ENCODE measurements at places on chromosomes 16 and 17. TPM values are rescaled to one million over a fixed set of nuclear protein-coding genes. Genes with fewer than 3 reads are reported as not detected.
A peak's percentile ranks its signal among the peaks of the same experiment; 100 is the strongest.

DNA sequence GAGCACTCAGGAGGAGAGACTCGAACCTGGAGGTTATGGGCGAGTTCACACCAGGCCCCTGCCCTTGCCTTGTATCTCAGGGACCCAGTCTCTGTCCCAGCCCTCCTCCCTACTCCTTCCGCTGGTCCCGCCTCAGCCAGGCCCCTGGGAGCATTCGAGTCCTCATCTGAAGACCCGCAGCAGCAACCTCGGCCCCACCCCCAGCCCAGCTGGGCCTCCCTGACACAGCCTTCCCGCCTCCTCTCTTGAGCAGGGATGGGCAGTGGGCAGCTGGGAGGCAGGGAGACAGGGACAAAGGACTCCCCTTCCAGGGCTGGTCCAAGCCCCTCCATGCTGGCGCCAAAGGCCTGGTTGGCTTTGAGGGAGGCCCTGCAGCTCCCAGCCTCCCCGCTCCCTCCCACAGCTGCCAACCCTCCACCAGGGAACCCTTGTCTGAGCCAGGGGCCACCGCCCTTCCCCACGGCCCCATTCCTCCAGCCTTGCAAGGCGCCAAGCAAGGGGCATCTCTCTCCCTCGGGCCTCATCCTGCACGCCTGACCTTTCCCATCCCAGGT, 15.4 kb upstream of the ZC3H18 start:
- DNase-seq, result no peak

Gene KRTAP3-2
- not detected for total RNA-seq

- no peak for DNase-seq
Measured at GRCh38 chr16:7545251-7545650, 212.6 kb downstream of the RBFOX1 start.

GRCh38 chr17:11898526-11899235, 98.6 kb downstream of the ZNF18 start:
- no peak for DNase-seq

DNA sequence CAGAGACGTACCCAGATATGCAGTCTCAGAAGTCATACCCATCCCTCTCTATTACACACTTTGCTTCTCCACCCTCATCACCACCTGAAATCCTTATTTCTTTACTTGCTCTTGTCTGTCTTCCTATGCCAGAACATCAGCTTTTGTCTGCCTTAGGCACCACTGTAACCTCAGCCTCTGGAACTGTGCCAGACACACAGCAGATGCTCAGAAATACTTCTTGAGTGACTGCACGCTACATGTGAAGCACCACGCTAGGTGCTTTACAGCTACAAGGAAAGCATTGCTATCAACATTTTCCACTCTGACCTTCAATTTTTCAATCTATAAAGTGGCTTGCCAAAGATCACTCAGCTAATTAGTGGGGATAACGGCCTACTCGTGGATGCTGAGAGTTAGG, 226.8 kb downstream of the CHD9NB start:
- no peak for DNase-seq

Gene MYH8
- not detected for total RNA-seq

DNA sequence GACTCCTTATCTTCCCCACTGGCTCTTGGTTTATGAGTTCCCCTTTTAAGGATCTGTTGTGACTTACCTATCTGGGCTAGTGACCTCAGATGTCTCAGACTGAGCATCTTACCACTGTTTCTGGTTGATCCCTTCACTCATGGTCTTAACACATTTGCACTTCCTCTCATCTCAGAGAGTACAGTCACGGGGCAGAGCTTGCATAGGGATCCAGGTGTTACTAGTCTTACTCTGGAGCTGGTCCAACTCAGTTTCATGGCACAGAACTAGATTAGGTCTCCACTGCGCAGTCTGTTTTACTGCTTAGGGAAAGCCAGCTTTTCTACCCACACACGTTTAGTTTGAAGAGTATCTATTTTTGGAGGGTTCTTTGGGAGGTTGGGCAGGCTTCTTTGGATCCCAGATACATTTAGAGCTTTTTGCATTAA, 10.2 kb downstream of the GABARAPL2 start:
- DNase-seq, result no peak

GRCh38 chr16:85436207-85436606, 176.9 kb upstream of the GSE1 start:
- DNase-seq, result no peak

GRCh38 chr16:89658221-89658879, 714 bp downstream of the SPATA33 start:
- DNase-seq, result no peak

DNA sequence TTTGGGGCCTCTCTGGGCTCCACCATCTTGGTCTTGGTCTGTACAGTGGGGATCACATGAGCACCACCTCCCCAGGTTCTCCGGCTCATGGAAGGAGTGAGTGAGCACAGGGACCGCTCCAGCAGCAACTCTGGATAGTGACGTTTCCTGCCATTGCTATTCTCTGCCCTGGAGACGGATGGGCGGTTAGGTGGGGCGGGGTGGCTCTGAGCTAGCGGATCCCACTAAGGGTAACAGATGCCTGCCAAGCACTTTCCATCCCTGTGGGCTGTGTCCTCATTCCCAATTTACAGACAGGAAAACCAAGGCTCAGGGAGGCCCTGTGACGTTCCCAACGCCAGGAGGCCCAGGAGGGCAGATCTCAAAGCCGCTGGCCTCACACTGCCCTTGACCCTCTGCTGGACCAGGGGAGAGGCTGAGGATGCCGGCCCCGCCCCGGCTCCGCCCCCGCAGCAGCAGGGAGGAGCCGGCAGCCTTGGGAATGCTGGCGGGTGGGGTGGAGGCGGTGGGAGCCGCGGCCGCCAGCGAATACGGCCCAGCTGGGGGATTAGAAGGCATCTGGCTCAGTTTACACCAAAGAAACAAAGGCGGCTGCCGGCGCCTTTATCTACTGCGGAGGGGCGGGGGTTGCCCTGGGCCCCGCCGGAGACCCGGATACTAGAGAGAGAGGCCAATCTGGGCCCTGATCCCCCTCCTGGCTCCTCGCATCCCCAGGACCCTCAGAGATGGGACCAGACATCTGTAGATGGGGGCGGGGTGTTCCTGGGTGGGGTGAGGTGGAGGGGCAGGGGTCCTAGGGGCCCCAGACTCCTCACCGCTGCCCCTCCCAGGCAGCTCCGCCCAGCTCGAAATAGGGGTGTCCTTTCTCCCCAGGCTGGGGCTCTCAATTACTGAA, 122.3 kb upstream of the CIBAR2 start:
- DNase-seq, result no peak

GRCh38 chr16:81307770-81308169, 7.0 kb upstream of the GAN start:
- no peak for DNase-seq

DNA sequence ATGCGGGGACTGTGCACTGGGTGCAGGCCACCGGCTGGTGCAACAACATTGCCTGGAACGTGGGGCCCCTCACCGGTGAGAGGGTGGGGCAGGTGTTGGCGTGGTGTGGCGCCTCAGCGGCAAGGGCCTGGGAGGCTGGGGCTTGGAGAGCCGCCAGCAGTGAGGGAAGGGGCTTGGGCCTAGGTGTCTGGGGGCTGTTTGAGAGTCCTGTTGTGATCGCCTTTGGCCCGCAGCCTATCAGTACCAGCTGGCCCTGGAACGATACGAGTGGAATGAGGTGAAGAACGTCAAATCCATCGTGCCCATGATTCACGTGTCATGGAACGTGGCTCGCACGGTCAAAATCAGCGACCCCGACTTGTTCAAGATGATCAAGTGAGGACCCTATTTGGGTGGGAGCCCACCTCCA, 2.6 kb upstream of the TMEM88 start:
- no peak for DNase-seq

GRCh38 chr17:33330877-33331276, 37.8 kb upstream of the ASIC2 start:
- no peak for DNase-seq

DNA sequence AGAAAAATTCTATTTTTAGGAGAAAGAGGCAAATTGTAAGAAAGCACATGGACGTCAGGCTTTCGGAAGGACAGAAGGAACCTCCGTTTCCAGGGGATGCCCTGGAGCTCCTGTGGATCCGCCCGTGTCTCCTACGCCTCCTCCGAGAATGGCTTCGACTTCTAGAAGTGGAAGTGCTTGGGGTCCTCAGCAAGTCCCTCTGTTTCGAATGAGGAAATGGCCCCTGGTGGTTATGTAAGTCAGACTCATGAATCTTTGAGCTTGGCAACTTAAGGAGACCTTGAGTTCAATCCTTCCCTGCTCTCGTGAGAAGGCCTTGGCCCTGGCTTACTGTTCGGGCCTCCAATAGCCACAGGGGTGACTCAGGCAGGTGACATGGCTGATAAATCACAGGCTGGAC, 38.9 kb downstream of the COX4I1 start:
- no peak for DNase-seq

DNA sequence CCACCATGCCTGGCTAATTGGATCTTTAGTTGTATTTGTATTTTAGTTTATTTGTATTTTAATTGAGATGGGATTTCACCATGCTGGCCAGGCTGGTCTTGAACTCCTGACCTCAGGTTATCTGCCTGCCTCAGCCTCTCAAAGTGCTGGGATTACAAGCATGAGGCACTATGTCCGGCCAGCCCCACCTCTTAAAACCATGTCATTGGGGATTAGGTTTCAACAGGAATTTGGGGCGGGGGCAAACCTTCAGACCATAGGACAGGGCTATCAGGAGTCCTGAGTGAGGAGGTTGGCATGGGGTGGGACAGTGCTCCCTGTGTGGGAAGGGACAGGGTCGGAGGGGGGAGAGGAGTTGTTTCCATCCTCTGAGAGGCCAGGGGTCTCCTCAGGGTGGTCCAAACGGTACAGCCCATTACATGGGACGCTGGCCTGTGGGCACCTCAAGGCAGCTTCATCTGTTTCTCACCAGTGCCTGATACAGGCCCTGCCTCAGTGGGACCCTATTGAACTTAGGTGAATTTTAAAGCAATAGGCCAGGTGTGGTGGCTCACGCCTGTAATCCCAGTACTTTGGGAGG, 21.6 kb downstream of the GAA start:
- DNase-seq, result no peak

GRCh38 chr16:85584819-85585282, 28.3 kb upstream of the GSE1 start:
- no peak for DNase-seq

DNA sequence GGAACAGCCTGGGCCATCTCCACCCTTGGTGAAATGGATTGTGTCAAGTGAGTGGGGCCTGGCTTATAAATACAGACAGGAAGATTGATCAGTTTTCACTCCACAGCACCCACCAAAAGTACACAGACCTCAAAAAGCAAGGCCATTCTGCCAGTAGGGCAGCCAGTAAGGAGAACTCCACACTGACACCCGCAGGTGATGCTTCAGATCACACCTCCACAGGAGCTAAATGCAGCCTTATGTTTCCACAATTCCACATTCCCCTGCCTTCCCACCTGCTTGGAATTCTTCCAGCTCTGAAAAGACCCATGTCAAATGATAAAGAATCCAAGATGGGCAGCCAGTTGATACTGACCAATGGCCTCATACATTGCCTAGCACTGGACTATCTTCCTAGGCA, 191.1 kb downstream of the ZFHX3 start:
- DNase-seq, result peak; percentile 7

Gene SSTR5
- total RNA-seq, result not detected

GRCh38 chr16:3088925-3089716, 10.0 kb downstream of the ZSCAN10 start:
- no peak for DNase-seq

DNA sequence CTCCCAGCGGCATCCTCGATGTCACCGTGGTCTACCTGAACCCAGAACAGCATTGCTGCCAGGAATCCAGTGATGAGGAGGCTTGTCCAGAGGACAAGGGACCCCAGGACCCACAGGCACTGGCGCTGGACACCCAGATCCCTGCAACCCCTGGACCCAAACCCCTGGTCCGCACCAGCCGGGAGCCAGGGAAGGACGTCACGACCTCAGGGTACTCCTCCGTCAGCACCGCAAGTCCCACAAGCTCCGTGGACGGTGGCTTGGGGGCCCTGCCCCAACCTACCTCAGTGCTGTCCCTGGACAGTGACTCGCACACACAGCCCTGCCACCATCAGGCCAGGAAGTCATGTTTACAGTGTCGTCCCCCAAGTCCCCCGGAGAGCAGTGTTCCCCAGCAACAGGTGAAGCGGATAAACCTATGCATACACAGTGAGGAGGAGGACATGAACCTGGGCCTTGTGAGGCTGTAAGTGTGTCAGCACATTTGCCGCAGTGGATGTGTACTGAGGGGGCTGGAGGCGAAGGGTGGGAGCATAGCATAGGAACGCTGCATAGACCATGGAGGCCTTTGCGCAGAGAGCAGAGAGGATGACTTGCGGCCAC, 3.3 kb upstream of the TEDC2 start:
- no peak for DNase-seq

DNA sequence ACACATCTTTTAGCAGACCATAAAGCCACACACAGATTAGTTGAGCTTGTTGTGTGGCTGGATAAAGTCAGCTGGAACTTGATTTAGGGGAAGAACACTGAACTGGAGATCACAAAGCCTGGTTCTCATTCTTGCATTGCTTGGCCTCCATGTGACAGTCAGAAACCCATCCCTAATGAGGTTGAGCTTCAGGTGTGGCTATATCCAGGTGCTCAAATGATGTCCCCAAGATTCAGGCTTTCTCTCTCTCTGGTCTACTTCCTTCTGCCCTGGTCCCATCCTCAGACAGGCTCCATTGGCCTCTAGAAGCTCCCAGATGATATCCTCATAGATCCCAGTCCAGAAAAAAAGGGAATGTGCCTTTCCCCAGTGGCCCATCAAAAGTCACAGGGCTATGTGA, 9.6 kb upstream of the BRD7 start:
- DNase-seq, result no peak

Gene CCL1
- not detected for total RNA-seq

Measured in bronchial epithelial cell (primary cell).